Activated naive CD8-positive, alpha-beta T cell treated with anti-CD3 and anti-CD28 coated beads for 36 hours (primary cell): ENCODE measurements at places on chromosomes 6 and 20.

- no peaks in the 10 kb centered on the region for H3K36me3 ChIP-seq
- H3K4me1 ChIP-seq: no peaks in the 10 kb centered on the region
- no peak overlapping the region for H3K27ac ChIP-seq
- no peaks in the 10 kb centered on the region for H3K27me3 ChIP-seq
- DNase-seq: no peak
These were observed 736.9 kb upstream of the MARCKS start for GRCh38 chr6:113120224-113120581.

DNA sequence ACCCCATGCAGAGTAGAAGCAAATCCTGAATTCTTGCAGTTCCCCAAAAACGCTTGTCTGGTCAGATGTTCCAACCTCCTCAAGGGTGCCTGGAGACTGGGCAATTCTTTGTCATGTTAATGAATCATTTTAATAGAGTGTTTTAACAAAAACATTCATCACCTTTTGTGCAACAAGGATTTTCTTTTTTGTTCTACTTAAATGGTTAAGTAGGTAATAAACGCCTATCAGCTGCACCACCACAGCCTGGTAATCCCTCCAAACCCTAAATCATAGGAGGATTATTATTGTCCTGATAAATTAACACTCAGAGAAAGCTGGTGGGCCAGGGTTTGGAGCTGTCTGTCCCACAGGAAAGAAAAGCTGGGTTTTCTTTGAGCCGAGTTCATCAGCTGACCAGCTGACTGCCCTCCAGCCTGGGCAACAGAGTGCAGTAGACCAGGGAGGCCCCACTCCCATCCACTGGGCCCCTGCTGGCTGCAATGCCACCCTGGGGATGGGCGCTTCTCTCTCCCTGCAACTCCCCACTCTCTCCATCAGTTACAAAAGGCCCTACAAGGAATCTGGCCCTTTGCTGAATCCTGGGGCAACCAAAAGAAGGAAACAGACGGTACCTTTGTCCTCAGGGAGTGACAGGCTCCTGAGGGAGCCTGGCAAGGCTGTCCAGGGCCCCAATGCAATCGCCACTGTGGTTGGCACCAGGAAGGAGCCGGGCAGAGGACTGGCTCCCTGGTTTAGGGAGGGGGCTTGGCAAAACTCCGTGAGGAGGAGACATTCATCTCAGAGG lies 23.1 kb upstream of the BMP7 start:
- H3K27ac ChIP-seq: no peak overlapping the region
- H3K27me3 ChIP-seq: peaks cover 53% of the 10 kb centered on the region
- H3K4me1 ChIP-seq: no peaks in the 10 kb centered on the region
- no peak overlapping the region for H3K4me3 ChIP-seq
- H3K36me3 ChIP-seq: no peaks in the 10 kb centered on the region
- DNase-seq: no peak

DNA sequence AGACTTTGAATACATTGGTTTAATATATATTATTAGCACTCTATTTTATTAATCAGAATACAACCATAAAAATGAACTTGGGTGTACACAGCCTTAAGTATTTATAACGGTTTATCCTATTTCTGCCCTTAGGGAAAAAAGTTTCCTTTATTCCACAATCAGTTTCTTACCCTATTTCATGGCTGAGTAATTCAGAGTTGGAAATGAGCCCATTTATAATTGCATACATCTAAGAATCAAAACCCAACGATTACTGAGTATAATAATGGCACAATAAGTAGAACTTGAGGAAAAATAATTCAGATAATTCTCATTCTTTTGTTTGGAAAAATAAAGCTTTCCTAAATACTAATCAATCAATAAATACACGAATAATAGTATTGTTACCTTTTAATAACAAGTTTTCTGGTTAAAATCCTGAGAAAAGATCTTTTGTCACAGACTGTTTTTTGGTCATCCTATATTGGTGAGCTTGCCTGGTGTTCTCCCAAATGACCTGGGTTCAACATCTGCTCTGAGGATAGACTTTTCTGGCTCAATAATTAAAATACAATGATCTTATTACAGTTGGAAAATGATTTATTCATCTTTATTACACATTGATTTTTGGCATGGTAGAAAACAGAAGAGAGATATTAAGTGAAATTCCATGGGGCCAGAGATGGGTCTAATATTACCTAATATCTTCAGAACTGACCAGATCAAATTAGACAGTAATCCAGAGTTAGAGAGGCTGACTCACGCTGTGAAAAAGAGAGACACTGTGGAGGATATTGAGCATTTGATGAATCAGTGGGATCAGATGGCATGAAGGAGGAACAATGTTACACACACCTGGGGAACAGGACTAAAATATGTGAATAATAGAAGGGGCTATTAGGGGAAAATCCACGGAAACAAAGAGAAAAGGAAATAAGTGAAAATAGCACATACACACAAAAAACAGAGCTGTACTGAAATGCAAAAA lies 162.1 kb upstream of the TBX18 start:
- DNase-seq: no peak
- no peaks in the 10 kb centered on the region for H3K36me3 ChIP-seq
- no peaks in the 10 kb centered on the region for H3K27me3 ChIP-seq
- no peaks in the 10 kb centered on the region for H3K4me1 ChIP-seq

DNA sequence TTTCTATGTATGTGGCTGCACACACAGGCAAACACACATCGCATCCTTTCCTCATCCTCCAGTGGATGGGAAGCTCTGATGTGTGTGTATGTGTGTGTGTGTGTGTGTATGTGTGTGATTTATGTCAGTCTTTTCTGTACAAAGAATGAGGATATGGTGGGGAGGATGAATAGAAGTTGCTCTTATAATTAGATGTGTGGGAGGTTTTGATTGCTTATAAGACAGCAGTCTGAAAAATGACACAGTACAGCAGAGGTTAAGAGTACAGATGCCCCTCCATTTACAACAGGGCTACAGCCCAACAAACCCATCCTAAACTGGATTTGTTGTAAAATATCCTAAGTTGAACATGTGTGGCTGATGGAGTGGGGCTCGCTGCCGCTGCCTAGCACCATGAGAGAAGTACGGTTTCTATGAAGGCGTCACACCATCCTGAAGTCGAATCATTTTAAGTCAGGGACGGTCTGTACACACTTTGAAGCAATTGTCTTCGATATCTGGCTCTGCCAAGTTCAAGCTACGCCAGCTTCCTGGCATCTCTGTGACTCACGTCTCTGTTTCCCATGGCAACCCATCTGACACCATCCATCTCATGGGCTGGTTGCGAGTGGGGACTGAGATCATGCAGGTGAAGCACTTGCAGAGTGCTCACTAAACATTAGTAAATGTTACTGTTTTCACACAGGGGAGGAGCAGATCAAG lies 252.6 kb downstream of the MYLK4 start:
- H3K27me3 ChIP-seq: peaks cover 10% of the 10 kb centered on the region
- no peak overlapping the region for H3K4me3 ChIP-seq
- no peaks in the 10 kb centered on the region for H3K4me1 ChIP-seq
- no peak overlapping the region for H3K27ac ChIP-seq
- DNase-seq: no peak
- H3K36me3 ChIP-seq: no peaks in the 10 kb centered on the region

DNA sequence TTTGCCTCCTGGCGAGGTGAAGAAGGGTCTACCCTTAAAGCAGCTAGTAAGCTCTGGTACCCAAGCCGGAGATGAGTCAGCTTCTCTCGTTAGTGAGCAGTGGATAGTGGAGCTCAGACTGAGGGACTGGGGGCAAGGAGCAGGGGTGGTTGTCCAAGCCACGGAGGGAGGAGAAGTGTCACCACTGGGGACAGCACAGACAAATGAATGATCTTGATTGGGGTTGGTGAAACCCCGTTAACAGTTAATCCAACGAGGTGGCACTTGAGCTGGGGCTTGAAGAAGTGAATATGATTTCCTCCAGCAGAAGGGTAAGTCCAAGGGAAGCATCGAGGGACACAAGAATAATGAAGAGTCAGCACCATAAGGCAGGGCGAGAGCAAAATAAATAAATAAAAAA lies 43.0 kb downstream of the JARID2 start:
- H3K4me3 ChIP-seq: no peak overlapping the region
- peaks cover 39% of the 10 kb centered on the region for H3K36me3 ChIP-seq
- H3K27me3 ChIP-seq: no peaks in the 10 kb centered on the region
- no peak for DNase-seq
- H3K4me1 ChIP-seq: peaks cover 48% of the 10 kb centered on the region

DNA sequence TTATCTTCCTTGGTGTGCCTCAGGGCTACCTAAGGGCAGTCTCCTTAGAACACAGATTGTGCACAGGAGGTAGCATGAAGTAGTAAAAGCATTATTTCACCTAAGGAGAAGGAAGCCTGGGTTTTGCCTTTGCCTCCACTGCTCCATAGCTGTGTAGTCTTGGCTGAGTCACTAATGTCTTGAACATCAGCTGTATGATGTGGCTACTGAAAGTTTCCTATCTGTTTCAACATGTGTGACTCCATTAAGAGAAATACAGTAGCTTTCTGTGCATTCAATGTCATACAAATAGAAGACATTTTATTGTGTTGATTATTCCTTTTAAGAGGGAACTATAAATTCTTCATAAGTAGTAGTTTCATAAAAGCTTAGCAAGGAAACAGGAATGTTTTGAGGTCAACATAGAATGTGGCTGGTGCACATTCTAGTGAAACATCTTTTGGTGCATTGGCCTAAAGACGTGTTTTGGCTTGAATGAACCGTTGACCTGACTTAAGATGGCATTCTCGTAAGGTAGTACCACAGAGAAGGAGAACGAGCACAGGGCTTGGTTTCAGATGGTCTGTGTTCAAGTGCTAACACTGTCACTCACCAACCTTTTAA lies 70.6 kb downstream of the CTNNBL1 start:
- no peak overlapping the region for H3K4me3 ChIP-seq
- no peaks in the 10 kb centered on the region for H3K27me3 ChIP-seq
- DNase-seq: no peak
- peaks cover 18% of the 10 kb centered on the region for H3K36me3 ChIP-seq
- no peaks in the 10 kb centered on the region for H3K4me1 ChIP-seq

- no peaks in the 10 kb centered on the region for H3K4me1 ChIP-seq
- no peak overlapping the region for H3K4me3 ChIP-seq
- H3K36me3 ChIP-seq: no peaks in the 10 kb centered on the region
- H3K27ac ChIP-seq: no peak overlapping the region
- no peak for DNase-seq
- H3K27me3 ChIP-seq: no peaks in the 10 kb centered on the region
These were observed 342.5 kb downstream of the CENPW start for GRCh38 chr6:126682440-126682839.

DNA sequence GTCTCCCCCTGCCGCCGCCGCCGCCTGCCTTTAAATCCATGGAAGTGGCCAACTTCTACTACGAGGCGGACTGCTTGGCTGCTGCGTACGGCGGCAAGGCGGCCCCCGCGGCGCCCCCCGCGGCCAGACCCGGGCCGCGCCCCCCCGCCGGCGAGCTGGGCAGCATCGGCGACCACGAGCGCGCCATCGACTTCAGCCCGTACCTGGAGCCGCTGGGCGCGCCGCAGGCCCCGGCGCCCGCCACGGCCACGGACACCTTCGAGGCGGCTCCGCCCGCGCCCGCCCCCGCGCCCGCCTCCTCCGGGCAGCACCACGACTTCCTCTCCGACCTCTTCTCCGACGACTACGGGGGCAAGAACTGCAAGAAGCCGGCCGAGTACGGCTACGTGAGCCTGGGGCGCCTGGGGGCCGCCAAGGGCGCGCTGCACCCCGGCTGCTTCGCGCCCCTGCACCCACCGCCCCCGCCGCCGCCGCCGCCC lies 474 bp downstream of the CEBPB start:
- peak overlapping the region; percentile 80 for H3K27ac ChIP-seq
- DNase-seq: peak; percentile 69
- peaks cover 27% of the 10 kb centered on the region for H3K4me1 ChIP-seq
- H3K4me3 ChIP-seq: peak overlapping the region; percentile 76
- H3K27me3 ChIP-seq: peaks cover 1% of the 10 kb centered on the region
- peaks cover 18% of the 10 kb centered on the region for H3K36me3 ChIP-seq

GRCh38 chr6:24439858-24440539 lies 37.3 kb downstream of the MRS2 start:
- H3K4me3 ChIP-seq: no peak overlapping the region
- H3K36me3 ChIP-seq: no peaks in the 10 kb centered on the region
- no peaks in the 10 kb centered on the region for H3K4me1 ChIP-seq
- no peak overlapping the region for H3K27ac ChIP-seq
- H3K27me3 ChIP-seq: no peaks in the 10 kb centered on the region
- no peak for DNase-seq

DNA sequence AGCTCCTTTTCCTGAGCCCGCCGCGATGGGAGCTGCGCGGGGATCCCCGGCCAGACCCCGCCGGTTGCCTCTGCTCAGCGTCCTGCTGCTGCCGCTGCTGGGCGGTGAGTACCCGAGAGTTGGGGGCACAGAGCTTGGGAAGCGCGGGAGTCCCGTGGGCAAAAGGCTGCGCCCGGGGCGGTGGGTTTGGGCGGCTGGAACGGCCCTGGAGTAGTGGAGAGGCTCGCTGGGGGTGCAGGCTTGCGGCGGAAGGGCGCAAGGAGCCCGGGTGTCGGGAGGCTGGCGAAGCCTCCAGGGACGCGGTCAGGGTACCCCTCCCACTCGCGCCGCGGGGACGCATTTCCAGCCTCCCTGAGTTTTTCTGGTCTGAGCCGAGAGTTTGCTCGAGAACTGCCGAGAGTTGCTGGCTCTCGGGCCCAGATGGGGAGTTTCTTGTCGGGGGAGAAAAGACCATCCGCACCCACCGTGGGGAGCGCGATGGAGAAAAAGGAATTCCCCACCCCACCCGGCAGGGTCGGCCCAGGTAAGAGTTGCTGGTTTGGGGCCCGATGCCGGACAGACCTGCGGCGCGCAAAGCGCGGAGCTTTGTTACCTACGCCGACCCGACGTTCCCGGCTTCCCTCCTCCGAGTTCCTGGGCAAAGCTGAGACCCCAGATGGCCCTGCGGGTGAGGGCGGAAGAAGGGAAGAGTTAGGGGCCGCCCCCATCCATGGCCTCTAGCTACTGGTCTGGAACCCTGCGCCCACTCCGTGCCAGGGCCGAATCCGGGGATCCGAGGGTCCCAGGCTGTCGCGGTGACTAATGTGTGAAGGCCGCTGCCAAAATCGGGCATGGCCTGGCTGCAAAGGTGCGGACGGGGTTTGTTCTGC lies 584 bp downstream of the PTK7 start:
- DNase-seq: no peak
- H3K27ac ChIP-seq: no peak overlapping the region
- peaks cover 4% of the 10 kb centered on the region for H3K4me1 ChIP-seq
- H3K36me3 ChIP-seq: no peaks in the 10 kb centered on the region
- peak overlapping the region; percentile 66 for H3K4me3 ChIP-seq

DNA sequence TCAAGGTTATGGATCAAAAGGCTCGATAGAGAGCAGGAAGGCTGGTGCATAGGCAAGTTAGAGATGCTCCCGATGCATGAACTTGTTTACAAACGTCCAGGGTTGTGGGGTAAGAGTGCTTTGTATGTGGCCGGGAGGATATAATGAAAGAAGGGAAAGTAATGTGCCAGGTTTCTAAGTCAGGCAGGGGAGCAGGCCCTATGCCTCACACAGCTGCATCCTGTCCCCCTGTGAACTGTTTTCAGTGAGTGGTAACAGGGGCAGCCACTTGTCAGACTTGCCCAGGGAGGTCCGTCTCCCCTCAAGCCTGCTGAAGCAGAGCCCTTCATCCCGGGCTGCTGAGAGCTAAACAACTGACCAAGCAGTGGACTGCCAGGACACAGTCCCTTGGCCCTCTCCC lies 19.4 kb downstream of the KCNK5 start:
- DNase-seq: no peak
- peaks cover 28% of the 10 kb centered on the region for H3K36me3 ChIP-seq
- H3K4me1 ChIP-seq: peaks cover 26% of the 10 kb centered on the region
- H3K27me3 ChIP-seq: no peaks in the 10 kb centered on the region
- H3K27ac ChIP-seq: peak overlapping the region; percentile 63
- no peak overlapping the region for H3K4me3 ChIP-seq
